CD4-positive, alpha-beta T cell (primary cell): ENCODE measurements at places on chromosomes 4 and X. TPM values are rescaled to one million over a fixed set of nuclear protein-coding genes. Genes with fewer than 3 reads are reported as not detected.

GRCh38 chrX:10380300-10380699 lies 223.5 kb downstream of the CLCN4 start:
- no peak overlapping the region for H3K27ac ChIP-seq
- no peak for DNase-seq
- H3K4me3 ChIP-seq: no peak overlapping the region
- no peaks in the 10 kb centered on the region for H3K4me1 ChIP-seq
- H3K36me3 ChIP-seq: no peaks in the 10 kb centered on the region

The UGT2B15 gene
- total RNA-seq: not detected

The TEX11 gene
- not detected for total RNA-seq

The ADH1C gene
- total RNA-seq: not detected

- no peaks in the 10 kb centered on the region for H3K27me3 ChIP-seq
- H3K4me3 ChIP-seq: no peak overlapping the region
- no peak overlapping the region for H3K27ac ChIP-seq
- no peak for DNase-seq
- no peaks in the 10 kb centered on the region for H3K4me1 ChIP-seq
Observed at GRCh38 chr4:53128231-53128630, 237.6 kb downstream of the SCFD2 start.

DNA sequence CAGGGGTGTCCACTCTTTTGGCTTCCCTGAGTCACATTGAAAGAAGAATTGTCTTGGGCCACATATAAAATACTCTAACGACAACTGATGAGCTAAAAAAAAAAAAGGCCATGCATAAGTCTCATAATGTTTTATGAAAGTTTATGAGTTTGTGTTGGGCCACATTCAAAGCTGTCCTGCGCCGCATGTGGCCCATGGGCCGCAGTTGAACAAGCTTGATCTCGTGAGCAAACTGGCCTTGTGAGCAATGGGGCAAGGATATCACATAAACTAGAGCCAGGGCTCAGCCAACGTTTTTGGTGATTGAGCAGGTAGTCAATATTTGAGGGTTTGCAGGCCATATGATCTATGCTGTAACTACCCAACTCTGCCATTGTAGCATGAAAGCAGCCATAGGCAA lies 44.6 kb upstream of the PHKA2 start:
- H3K27ac ChIP-seq: no peak overlapping the region
- H3K4me3 ChIP-seq: no peak overlapping the region
- no peak for DNase-seq
- no peaks in the 10 kb centered on the region for H3K4me1 ChIP-seq
- no peaks in the 10 kb centered on the region for H3K36me3 ChIP-seq
- no peaks in the 10 kb centered on the region for H3K27me3 ChIP-seq

The ATP1B4 gene
- not detected for total RNA-seq

The PRAF2 gene
- total RNA-seq: 17.1 TPM

DNA sequence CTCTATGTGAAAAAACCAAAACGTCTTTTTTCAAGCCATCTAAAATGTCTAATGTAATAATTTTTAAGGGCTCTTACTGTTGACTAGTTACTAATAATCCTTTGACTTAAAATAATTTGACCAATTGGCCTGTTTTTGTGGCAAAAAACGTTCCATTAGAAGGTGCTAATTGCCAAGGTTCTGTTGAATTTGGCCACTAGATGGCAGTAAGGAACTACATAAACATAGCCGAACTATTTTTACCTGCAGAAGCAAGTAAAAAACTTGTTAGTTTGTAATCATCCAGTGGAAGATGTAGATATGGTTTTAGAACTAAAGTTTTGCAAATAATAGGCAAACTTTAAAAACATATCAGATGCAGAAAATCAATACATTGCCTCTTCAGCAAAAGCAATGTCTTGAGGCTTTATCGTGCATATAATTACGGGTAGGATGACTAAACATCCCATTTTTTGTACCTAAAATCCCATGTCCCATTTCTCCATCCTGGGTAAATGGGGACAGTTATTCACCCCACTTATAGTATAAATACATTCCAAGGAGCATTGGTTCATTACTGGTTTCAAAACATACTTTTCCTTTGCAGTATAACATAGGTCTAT lies 57.6 kb downstream of the PROM1 start:
- no peaks in the 10 kb centered on the region for H3K36me3 ChIP-seq
- no peak for DNase-seq
- H3K4me1 ChIP-seq: no peaks in the 10 kb centered on the region
- H3K27ac ChIP-seq: no peak overlapping the region

DNA sequence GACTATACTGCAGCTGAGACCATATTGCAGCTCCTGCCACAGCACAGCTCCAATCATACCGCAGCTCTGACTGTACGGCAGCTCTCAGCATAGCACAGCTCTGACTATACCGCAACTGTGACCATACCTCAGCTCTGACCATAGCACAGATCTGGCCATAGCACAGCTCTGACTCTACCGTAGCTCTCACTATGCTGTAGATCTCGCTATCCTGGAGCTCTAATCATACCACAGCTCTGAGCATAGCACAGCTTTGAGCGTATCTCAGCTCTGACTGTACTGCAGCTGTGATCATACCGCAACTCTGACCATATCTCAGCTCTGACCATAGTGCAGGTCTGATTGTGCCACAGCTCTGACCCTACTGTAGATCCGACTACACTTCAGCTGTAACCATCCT lies 139.2 kb downstream of the ASMT start:
- DNase-seq: no peak
- H3K27ac ChIP-seq: no peak overlapping the region

- H3K27me3 ChIP-seq: no peaks in the 10 kb centered on the region
- no peak for DNase-seq
- no peak overlapping the region for H3K4me3 ChIP-seq
- H3K36me3 ChIP-seq: peaks cover 16% of the 10 kb centered on the region
- H3K4me1 ChIP-seq: peaks cover 24% of the 10 kb centered on the region
Observed at GRCh38 chrX:154529206-154529612, 13.2 kb upstream of the FAM3A start.

DNA sequence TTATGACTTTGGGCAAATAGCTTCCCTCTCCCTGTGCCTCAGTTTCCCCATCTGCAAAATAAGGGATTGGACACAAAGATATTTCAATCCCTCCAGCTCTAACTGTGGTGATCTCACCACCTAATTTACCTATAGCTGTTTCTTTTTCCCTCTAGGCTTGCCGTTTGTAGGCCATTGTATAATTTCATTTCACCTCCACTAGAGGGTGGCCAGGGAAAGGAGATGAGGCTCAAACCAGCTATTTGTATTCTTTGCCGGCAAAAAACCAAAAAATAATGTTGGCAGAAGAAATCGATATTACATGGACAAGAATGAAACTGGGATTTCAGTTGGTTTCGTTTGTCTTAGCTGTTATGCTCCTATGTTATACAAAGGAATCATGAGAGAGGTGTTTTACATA lies 36.1 kb upstream of the DOCK11 start:
- H3K4me1 ChIP-seq: no peaks in the 10 kb centered on the region
- no peak overlapping the region for H3K4me3 ChIP-seq
- H3K36me3 ChIP-seq: no peaks in the 10 kb centered on the region
- H3K27me3 ChIP-seq: no peaks in the 10 kb centered on the region

The PNMA6A gene
- total RNA-seq: 0.25 TPM

DNA sequence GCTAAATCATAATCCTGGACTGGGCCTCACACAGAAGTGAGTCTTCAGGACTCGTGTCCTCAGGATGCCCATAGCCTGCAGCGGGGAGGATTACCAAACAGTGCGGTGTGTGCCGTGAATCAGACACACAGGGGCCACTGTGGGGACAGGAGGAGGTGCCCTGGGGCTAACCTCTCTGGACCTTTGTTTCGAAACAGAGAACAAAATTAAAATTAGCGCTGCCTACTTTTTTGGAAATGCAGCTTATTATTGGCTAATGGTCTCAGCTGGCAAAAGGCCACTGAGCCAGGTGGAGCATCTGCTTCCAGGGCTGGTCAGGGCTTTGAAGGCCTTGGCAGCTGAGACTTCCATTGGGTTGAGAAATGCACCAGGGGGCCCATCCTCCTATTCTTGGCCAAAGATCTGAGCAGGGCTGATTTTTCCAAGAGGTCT lies 236.2 kb downstream of the EVC2 start:
- DNase-seq: no peak
- no peaks in the 10 kb centered on the region for H3K4me1 ChIP-seq
- H3K27me3 ChIP-seq: no peaks in the 10 kb centered on the region

The TADA2B gene
- total RNA-seq: 44.6 TPM

DNA sequence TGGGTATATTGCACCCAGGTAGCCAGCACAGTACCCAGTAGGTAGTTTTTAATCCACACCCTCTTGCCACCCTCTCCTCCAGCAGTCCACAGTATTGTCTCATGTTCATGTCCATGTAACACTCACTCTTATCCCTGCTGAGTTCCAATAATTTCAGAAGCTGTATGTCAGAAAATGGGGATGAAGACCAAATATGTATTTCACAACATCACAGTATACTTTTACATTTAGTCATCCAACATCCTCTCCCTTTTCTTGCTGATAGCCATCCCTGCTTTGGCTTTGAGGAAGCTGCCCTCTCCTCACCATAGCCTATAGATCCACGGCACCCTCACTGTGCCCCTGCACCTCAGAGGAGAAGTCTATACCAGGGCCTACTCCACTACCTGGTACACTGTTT lies 126.0 kb upstream of the LDB2 start:
- no peaks in the 10 kb centered on the region for H3K36me3 ChIP-seq
- no peak for DNase-seq
- no peak overlapping the region for H3K4me3 ChIP-seq
- H3K4me1 ChIP-seq: no peaks in the 10 kb centered on the region
- H3K27ac ChIP-seq: no peak overlapping the region

The CACNA1F gene
- 1.1 TPM for total RNA-seq

DNA sequence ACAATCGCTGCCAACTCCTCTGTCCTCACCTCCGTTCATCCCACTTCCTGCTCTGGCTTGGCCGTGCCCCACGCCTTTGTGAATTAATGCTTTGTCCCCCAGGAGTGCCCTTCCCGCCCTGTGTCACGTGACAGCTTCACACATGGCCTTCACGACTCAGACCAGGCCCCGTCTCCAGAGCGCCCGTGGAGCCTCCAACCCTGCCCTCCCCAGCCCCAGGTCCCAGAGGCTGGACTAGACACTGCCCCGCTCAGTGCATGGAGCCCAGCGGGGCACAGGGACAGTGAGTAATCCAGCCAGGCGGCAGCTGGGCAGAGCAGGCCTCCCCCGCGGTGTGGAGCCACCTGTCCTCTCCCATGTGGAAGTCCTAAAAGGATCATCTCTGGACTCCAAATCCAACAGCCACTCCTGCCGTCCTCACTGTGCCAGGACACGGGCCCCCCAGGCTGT lies 7.4 kb downstream of the ADRA2C start:
- H3K36me3 ChIP-seq: no peaks in the 10 kb centered on the region
- H3K27me3 ChIP-seq: peaks cover 6% of the 10 kb centered on the region
- DNase-seq: no peak
- no peak overlapping the region for H3K4me3 ChIP-seq
- H3K27ac ChIP-seq: no peak overlapping the region

The PGK1 gene
- 281 TPM for total RNA-seq

- H3K27me3 ChIP-seq: no peaks in the 10 kb centered on the region
- H3K4me3 ChIP-seq: peak overlapping the region; percentile 47
- peak; percentile 15 for DNase-seq
- H3K4me1 ChIP-seq: peaks cover 47% of the 10 kb centered on the region
- H3K27ac ChIP-seq: peak overlapping the region; percentile 54
- H3K36me3 ChIP-seq: no peaks in the 10 kb centered on the region
Observed at GRCh38 chr4:148060264-148061140, 328.6 kb downstream of the ARHGAP10 start.

GRCh38 chr4:16168144-16168543 lies 58.1 kb downstream of the TAPT1 start:
- peaks cover 74% of the 10 kb centered on the region for H3K36me3 ChIP-seq
- H3K27ac ChIP-seq: no peak overlapping the region
- no peak overlapping the region for H3K4me3 ChIP-seq
- DNase-seq: no peak
- H3K27me3 ChIP-seq: no peaks in the 10 kb centered on the region

The SOX3 gene
- total RNA-seq: not detected

DNA sequence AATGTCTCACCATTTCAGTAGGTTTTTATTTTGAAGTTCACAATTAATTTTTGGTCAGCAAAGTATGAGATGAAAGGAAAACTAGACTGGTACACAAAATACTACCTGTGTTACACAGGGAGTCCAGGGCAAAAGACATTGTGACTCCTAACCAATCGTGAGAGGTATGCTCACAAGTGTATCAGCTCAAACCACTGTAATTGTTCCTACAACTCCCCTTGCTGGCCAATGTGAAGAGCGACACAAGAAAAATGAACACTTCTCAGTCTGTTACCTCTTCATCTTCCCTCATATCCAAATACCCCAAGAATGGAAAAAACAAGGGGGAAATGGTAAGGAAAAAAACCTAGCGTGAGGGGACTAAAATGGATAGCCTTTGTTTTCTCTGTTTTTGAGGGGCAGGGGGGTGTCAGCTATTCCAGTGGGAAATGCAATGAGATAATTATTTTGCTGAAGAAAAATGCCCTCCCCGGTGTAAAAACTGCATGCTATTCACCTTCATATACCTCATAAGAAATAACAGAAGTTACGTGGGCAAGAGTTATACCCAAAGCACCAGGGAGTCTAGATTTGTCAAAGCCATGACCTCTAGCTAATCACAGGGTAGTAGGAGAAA lies 30.6 kb upstream of the NSUN7 start:
- H3K4me1 ChIP-seq: peaks cover 15% of the 10 kb centered on the region
- no peak for DNase-seq
- no peaks in the 10 kb centered on the region for H3K27me3 ChIP-seq
- no peak overlapping the region for H3K27ac ChIP-seq

The CFP gene
- 18.6 TPM for total RNA-seq

- H3K27me3 ChIP-seq: no peaks in the 10 kb centered on the region
- no peak overlapping the region for H3K27ac ChIP-seq
Observed at GRCh38 chr4:75011131-75011795, 78.3 kb downstream of the PARM1 start.

The GPRASP2 gene
- 2.6 TPM for total RNA-seq

The JCHAIN gene
- total RNA-seq: 2.7 TPM

GRCh38 chr4:3010577-3010976 lies 47.2 kb downstream of the GRK4 start:
- no peak overlapping the region for H3K4me3 ChIP-seq
- no peak overlapping the region for H3K27ac ChIP-seq
- no peaks in the 10 kb centered on the region for H3K4me1 ChIP-seq
- no peaks in the 10 kb centered on the region for H3K36me3 ChIP-seq
